Upper lobe of left lung (tissue), 6 donors: ENCODE measurements at places on chromosomes 7 and 10.

DNA sequence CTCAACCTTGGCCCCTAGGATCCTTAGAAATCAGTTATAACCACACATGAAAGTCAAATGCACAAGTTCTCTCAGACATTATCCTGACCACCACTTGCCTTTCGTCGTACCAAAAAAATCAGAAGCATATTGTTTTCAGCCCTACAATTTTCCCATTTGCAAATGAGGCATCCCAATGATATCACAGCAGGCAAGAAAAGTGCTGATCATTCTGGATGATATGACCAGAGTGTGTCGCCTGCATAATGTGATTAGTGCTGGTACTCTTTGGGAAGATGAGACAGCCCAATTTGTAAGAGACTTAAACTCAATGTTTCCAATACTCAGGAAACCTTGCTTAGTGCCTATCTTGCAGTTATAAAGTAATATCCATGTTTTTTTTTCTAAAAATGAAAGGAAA is 168.0 kb downstream of the SORCS1 start:
- DNase-seq = no peak

- DNase-seq = no peak
Observed at GRCh38 chr7:150992833-150993302, 2.1 kb downstream of the NOS3 start.

DNA sequence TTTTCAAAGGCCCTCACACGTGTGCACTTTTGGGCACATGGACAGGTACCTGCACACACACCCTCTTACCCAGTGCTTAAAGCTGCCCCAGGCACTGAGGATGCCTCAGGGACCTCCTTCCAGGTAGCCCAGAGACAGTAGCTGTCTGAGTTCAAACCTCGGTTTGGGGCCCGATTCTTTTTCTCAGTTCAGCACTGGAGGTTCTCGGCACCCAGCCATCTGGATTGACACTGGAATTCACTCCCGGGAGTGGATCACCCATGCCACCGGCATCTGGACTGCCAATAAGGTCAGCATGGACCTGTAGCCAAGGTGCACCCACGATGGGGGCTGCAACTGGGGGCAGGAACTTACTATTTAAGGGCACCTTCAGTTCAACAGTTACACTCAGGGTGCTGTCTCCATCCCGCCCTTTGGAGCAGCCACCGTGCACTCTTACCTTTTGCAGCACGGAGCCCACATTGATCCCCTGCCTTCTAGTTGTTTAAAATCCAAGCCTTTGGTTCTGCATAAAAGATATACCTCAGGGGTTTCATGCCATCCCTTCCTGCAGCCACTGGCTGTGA is 17.7 kb downstream of the CPA5 start:
- DNase-seq = no peak

- peak; percentile 52 for DNase-seq
Observed at GRCh38 chr7:87599336-87599735, 1.3 kb downstream of the ABCB1 start.

- DNase-seq = no peak
Observed at GRCh38 chr10:44966129-44966815, 6.7 kb downstream of the RASSF4 start.

DNA sequence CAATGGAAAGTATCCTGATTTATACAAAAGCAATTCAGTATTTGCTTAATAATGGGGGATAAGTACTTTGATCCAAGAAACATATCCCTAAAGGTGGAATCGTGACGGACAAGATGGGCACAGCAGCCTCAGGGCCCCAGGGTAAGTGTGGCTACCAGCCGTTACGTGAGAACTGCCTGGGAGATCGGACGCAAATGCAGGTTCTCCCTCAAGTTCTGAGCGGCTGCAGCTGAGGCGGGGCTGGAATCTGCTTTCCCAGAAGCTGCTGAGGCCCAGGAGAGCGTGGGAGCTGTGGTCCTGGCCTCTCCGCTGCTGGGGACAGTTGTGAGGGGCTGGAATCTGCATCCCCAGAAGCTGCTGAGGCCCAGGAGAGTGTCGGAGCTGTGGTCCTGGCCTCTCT is 13.5 kb downstream of the FOXL3 start:
- no peak for DNase-seq

- peak; percentile 60 for DNase-seq
Observed at GRCh38 chr7:140209866-140210609, 33.3 kb upstream of the KDM7A start.

DNA sequence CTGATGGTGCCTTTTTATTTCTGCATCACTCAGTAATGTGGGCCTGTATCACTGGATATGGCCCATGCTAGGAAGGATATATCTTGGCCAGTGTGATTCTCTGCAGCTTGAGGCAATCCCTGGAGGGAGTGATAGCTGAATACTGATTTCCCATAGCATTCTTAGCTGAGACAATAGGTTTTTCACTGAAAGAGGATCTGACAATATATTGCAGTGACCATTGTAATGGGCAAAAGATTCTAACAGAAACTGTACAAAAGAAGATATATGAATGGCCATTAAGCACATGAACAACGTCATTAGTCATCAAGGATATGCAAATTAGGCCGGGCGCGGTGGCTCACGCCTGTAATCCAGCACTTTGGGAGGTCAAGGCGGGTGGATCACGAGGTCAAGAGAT is 117.8 kb downstream of the KAT6B start:
- DNase-seq = no peak

DNA sequence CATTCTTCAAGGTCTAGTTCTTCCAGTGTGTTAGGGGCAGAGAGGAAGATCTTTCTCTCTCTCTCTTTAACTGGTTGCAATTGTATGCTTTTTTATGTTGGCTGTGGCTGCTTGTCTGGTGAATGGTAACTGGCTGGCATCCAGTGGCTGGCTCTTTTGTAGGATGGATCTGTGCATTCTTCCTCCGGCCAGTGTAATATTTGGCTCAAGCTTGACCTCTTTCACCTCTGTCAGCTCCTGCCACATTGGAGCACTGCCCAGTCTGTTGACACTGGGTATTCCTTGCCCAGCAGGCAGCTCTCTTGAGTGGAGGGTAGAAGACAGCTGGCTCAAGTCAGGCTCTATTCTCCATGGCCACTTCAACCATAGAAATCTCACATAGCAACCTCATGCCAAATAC is 528.3 kb downstream of the PHTF2 start:
- no peak for DNase-seq

DNA sequence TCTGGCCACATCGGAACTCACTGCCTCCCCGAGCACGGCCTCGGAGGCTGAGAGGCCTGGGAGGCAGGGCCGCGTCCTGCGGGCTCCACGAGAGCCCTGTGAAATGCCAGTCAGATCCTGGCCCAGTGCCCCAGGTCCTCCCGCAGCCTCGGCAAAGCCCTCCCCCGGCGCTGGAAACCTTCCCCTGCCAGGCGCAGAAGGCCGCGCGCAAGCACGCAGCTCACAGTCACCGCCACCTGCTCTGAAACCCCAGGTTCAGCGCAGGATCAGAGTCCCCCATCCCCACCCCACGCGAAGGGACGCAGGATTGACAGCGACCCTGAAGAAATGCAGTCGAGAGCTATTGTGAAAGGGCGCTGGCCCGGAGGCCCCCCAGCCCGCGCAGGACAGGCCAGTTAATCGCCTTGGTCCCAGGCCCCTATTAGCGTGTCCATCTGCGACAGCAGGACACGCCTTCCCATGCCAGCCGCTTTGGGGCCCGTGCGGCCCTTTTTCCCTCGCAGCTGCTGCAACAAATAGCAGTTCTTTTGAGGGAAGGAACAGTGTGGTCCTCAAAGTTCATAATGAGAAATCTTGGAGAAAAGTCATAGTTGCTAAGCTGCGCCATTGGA is 13.5 kb upstream of the EGFR start:
- DNase-seq = no peak

DNA sequence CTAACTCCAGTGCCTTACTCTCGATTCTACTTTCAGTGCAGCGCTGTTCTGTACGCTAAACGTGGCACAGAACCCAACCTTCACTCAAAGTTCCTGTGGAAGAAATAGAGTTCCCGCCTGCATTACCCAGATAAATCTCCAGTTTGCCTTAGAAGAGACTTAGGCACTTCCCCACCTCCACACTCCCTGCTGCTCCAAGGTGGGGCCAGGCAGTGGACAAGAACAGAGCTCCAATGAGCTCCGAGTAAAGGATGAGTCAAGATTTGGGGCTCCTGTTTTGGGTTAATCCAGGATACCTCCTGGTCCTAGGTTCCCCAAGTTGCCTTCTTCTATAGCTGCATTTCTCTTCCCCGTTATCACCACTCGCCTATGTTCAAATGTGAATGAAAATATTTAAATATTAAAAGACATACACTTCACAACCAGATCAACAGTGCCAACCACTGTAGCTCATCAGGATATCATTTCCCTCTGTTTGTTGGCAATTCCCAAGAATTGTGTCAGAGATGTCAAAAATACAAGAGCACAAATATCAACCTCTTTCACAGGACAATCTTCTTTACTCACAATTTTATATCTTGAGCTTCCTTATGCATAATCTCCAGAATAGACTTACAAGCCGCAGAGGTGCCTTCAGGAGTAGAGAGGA is 48.0 kb downstream of the MALSU1 start:
- DNase-seq = no peak

- DNase-seq = no peak
Observed at GRCh38 chr10:122738031-122738430, 38.4 kb upstream of the C10orf120 start.

GRCh38 chr10:43313901-43314300 is 47.0 kb upstream of the RASGEF1A start:
- DNase-seq = no peak

DNA sequence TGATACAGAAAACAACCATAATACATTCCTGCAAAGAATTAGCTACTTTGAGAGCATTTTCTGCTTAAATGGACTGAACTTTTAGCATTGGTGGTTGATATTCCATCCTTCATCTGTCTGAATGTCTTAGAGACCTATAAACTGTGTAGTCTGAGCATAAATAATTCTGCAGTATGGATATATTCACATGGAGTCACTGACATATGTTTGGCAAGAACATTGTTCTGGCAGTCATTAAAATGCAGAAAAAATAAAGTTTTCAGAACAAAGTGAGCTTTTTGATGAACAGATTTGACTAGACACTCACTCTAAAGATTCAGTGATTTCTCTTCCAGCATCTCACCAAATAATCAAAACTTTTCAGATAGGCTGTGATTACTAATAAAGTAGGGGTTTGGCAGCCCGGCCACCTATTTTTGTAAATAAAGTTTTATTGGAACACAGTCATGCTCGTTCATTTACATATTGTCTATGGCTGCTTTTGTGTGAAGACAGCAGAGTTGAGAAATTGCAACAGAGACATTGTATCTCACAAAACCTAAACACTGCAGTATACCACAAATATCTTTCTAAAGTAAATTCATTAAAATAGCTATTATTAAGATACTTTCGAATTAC is 44.1 kb upstream of the RAPGEF5 start:
- DNase-seq = no peak

DNA sequence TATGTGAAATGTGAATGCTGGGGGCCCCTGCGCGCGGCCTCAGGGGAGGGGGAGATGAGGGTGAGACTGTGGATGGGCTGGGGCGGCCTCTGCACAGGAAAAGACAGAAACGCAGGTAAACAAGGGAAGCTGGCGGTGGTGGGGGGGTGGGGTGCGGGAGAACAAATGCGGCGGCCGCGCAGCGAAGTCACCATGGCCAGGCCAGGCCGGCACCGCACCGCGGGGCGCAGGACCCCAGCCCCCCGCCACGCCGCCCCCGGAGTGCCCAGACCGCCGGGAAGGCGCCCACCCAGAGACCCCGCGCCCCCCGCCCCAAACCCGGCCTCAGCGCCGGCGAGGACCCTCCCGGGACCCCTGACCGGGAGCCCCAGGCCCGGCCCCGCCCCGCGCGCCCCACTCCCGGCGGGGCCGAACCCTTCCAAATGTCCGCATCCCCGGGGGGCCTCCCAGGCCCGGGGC is 14.5 kb upstream of the DNAAF5 start:
- DNase-seq = no peak

- DNase-seq = no peak
Observed at GRCh38 chr10:121544301-121544869, 53.9 kb downstream of the FGFR2 start.

DNA sequence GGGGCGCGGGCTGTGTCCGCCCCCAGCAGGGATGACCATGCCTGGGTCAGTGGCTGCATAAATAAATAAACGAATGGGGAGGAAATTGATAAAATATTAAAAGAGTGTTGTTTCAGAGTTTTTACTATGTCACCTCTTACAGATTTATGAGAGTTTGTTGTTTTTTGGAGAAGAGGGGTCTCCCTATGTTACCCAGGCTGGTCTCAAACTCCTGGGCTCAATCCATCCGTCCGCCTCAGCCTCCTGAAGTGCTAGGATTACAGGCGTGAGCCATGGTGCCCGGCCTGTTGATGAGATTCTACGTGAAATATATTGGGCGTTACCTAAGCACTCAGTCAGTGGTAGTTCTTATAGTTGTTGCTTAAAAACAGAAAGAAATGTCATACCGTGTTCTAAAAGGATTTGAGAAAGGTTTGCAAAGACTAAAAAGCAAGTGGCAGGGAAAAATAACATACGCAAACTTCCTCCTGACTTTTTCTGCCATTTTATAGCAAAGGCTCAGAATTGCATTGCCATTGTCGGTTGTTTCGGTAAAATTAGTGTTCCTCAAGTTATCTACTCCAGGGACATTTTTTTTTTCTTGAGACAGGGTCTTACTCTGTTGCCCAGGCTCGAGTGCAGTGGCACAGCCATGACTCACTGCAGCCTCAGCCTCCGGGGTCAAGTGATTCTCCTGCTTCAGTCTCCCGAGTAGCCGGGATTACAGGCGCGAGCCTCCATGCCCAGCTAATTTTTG is 39.5 kb upstream of the FOXK1 start:
- no peak for DNase-seq

- DNase-seq = no peak
Observed at GRCh38 chr10:119221666-119222065, 14.3 kb downstream of the GRK5 start.

DNA sequence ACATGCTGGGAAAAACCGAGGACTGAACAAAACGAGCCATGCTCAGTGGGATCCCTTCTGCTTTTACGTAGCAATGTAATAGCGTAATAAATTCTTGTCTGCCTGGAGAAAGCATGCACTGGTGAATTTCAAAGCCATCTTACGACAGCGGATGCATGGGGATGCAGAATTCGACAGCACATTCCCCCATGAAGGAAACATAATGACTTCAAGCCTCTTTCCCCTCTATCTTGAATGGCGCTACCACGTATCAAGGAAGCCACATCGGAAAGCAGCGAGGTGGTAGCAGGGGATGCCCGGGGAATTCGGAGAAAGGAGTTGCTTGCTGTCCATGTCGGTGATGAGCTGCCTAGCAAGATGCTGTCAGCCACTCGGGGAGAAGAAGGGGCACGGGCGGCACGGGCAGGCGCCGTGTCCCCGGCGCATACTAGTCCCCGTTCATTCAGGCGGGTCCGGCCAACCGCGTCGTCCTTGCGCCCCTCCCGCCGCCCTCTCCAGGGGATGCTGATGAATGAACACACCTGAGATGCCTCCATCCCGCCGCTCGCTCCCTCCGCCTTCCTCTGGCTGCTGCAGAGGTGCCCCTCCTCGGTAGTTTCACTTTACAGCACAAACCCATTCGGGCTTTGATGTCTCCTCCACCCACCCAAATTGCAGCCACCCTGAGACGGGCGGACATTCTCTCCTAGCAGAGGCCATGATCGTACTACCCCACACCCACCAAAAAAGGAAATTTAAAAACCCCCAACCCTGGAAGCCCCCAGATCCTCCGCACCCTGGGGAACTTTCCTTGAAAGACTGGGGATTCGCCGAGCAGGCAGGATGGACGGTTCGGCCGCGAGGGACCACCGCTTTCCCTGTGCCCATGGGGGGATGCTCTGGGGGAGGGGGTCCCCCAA is 644 bp downstream of the SORBS1 start:
- DNase-seq = peak; percentile 87
